ENCODE measurements at places on chromosomes 12 and 14.

- no peak for DNase-seq
These were observed 29.5 kb downstream of the MSRB3 start for GRCh38 chr12:65308006-65308405.

DNA sequence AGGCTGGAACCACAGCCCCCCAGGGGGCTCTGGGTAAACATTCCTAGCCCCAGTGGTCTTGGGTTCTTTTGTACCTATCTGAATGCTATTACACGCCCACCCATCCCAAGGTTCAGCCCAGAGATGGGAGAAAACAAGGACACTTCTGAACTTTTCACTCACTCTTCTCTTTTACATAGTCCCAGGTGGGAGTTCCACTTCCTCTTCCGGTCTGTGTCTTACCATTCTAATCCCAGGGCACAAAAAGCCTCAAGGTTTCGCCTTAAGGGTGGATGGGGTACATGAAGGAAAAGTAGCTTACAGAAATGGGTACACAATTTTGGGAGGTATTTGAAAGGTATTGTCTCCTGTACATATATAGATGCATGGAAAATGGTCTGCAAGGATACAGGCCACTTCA lies 79.0 kb downstream of the TMEM30B start:
- no peak for DNase-seq

DNA sequence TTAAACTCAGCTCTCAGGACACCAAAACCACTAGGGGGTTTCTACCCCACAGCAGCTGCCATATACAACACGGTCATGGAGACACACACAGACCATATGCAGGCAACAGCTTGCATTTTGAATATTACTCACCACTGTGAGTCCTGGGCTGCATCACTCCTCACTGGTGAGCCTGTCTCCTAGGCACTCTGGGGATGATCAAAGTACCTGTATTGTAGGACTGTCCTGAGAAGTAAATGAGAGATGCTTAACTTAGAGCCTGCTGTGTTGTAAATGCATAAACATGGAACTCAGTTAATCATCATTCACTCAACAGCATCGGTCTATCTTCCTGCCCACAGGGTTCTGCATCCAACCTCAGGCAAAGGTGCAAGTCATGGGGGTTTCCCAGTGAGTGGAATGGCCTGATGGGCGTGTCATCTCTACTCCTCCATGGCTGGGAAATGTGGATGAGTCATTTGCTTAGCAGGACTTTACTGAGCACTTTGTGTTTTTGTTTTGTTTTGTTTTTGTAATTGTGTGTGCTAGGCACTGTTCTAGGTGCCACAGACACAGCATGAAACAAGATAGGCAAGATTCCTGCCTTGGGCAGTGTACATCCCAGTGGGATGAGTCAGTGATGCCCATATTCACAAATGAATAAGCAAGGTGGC lies 1141.2 kb upstream of the TMEM132C start:
- DNase-seq: no peak

DNA sequence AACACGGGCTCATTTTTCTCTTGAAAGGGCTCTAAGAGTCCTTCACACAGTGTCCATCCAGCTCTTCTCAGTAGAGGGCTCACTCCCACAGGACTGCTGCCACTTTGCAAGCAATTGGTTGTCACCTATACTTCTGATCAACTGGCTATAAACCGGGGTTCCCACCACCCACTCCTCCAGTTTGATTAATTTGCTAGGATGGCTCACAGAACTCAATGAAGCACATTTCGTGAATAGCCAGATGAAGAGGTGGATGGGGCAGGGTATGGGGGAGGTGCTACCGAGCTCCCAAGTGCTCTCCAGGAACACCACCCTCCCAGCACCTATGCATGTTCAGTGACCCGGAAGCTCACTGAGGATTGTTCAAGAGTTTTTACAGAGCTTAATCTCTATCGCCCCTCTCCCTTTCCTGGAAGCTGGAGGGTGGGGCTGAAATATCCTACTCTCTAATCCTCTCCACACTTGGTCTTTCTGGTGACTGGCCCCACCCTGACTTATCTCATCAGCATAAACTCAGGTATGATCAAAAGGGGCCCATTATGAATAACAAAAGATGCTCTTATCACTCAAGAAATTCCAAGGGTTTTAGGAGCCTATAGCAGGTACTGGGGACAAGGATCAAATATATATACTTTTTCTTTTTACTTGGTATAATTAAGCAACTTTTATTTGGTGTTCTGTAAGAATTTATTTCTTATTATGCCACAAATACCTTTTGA lies 13.9 kb upstream of the EGLN3 start:
- no peak for DNase-seq

DNA sequence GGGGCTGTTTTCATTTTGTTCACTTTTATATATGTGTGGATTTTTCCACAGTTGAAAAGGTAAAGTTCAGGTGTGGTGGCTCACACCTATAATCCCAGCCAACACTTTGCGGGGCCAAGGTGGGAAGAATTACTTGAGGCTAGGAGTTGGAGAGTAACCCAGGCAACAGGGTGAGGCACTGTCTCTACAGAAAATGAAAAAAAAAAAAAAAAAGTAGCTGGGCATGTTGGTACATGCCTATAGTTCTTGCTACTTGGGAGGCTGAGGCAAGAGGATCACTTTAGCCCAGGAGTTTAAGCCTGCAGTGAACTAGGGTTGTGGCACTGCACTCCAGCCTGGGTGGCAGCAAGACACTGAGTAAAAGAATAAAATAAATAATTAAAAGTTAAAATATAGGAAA lies 326.5 kb downstream of the NAV3 start:
- DNase-seq: no peak

DNA sequence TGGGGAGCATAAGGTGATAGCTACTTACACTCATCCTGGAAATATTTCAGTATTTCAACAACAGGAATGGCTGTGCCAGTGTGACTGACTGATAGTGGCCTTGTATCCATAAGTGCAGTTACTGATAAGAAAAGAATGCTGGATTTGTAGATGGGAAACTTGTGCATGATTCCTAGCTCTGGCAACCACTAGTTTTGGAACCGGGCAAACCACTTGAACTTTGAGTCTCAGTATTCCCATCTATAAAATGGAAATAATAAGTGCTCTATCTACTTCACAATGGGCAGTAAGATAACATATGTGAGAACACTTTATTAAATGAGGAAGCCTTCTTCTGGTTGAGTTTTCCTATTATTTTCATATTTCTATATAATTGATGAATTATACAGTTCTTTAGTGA lies 77.2 kb downstream of the TPH2 start:
- DNase-seq: no peak

GRCh38 chr12:646442-647384 lies 16.5 kb downstream of the NINJ2 start:
- DNase-seq: peak; percentile 95

DNA sequence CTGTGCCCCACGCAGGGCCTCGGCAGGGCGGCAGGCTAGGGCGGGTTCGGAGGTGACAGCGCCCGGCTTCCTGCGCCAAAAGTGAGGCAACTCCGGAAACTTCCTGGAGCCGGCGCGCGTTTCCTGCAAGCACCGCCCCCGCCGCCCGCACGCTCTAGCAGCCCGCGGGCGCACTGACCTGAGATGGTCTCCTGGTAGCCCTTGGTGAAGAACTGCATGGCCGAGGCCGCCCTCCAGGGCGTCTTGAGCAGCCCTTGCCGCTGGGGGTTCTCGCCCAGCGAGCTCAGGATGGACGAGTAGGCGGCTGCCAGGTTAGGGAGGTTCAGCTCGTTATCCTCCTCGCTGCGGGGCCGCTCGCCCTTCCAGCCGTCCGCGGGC lies 494 bp downstream of the GCH1 start:
- peak; percentile 62 for DNase-seq

DNA sequence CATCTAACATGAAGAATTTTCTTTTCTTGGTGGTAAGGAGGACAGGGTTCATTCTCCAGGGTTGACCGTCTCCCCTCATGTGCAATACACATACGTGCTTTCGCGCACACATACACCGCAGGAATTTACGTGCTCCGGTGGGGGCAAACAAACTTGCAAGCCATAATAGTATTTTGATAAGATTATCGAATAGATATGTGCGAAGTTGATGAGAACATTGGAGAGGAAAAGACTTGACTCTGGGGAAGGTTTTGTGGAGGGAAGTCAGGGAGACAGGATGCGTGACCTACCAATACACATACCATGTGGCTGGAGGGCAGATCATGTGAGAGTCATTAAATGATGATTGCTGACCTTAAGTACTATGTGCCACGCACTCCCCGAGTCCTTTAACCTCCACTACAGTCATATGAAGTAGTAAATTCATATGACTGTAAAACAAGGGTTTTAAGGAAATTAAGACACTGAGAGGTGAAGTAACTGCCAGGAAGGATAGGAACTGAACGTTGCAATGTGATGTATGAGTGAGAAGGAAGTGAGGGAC lies 921 bp downstream of the RAD51B start:
- peak; percentile 12 for DNase-seq

DNA sequence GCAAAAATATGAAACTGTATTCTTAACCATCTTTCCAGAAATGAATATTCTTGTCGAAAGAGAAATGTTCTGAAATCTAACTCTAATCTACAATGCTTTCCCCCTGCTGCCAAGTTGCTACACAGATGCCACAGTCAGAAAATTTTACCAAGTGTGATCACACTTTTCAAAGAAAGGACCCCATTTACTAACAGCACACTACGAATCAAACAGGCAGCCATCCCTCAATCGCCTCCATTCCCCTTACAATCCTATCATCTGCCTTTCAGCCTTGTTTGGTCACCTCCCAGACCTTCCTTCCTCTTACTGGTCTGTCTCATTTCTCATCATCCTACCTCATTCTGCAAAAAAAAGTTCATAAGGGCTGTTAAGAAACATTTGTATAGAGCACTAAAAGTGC lies 190.1 kb downstream of the MED13L start:
- no peak for DNase-seq

DNA sequence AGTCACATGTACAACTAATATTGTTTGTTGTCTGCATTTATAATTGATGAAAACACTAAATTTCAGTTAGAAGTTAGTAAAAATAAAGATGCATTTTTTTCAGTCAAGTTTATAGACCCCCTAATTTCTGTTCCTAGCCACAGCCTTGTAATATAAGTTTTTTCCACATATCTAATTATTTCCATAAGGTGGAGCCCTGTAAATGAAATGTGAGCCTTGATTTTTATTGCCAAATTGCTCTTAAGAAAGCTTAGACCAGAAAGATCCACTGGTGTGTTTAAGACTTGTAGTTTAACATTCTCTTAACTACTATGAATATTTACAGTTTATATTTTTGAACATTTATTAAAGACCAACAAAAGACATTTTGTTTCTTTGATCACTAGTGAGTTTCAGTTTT lies 322.1 kb upstream of the RGS6 start:
- no peak for DNase-seq

DNA sequence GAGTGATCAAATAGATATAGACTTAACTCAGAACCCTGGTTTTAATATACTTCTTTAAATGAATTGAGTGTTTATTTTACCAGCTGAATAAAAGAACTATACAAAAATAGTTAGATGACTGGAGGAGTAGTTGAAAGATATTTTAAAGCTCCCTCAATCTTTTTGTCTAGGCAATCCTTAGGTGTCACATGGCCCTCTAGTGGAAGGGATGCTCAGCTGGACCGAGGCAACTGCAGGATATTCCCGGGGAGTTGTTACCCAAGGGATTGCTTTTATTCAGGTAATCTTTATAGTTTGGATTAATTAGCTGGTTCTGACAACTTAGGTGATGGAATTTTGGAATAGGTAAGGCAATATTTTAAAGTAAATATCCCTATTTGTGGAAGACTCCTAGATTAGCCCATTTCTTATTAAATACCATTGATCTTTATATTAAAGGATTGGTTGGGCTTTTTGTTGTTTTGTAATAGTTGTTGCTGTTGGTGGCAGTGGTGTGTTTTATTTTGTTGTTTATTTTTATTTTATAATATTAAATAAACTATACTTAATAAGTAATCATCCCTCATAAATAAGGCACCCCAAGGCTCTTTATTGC lies 57.1 kb downstream of the ZDHHC17 start:
- DNase-seq: peak; percentile 35

GRCh38 chr14:32426028-32426427 lies 96.9 kb downstream of the AKAP6 start:
- DNase-seq: no peak

- DNase-seq: peak; percentile 71
These were observed 295.7 kb upstream of the PRKD1 start for GRCh38 chr14:30223385-30223785.

- peak; percentile 88 for DNase-seq
These were observed at the start of gene CDCA4 for GRCh38 chr14:105020815-105021655. CDCA4 (minus strand) TSS chr14:105021083; CDS start chr14:105011929, 9,154 bp downstream.

- peak; percentile 56 for DNase-seq
These were observed 8.0 kb downstream of the SCNN1A start for GRCh38 chr12:6367065-6367968.

DNA sequence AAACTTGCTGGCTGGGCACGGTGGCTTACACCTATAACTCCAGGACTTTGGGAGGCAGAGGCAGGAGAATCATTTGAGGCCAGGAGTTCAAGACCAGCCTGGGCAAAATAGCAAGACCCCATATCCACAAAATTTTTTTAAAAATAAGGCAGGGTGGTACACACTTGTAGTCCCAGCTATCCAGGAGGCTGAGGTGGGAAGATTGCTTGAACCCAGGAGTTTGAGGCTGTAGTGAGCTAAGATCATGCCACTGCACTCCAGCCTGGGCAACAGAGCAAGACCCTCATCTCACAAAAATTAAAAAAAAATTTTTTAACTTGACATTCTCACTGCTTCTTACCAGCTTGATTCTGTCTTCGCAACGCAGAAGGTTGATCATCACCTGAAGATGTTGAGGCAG lies 39.5 kb downstream of the SSH1 start:
- no peak for DNase-seq

- DNase-seq: no peak
These were observed 45.5 kb upstream of the RERGL start for GRCh38 chr12:18135509-18135908.

GRCh38 chr12:121793440-121793837 lies at the start of gene RHOF:
RHOF (minus strand) TSS chr12:121793688; CDS start chr12:121793633, 55 bp downstream.
- no peak for DNase-seq

DNA sequence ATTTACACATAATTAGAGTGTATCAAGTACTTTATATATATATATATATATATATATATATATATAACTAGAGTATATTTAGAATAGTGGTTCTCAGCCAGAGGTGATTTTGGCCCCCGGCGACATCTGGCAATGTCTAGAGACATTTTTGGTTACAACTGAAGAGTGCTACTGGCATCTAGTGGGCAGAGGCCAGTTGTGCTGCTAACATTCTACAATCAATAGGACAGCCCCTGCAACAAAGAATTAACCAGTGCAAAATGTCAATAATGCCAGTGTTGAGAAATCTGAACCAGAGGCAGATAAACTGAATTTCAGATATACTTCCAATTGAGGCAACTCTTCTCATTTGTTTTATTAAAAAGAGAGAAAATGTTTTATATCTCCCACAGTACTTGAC lies 8.9 kb downstream of the GTF2A1 start:
- DNase-seq: peak; percentile 35

DNA sequence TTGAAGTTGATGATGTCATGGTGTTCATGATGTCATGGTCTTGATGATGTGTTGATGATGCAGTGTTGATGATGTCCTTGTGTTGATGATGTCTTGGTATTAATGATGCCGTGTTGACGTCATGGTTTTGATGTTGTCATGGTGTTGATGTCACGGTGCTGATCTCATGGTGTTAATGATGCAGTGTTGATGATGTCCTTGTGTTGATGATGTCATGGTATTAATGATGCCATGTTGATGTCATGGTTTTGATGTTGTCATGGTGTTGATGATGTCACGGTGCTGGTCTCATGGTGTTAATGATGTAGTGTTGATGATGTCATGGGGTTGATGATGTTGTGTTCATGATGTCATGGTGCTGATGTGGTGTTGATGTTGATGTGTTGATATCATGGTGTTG lies 48.0 kb upstream of the RIMBP2 start:
- DNase-seq: no peak

- DNase-seq: no peak
These were observed 17.8 kb downstream of the PITPNM2 start for GRCh38 chr12:123132951-123133619.

- no peak for DNase-seq
These were observed 33.9 kb upstream of the TBX5 start for GRCh38 chr12:114439817-114440216.

All from HepG2 (cell line).